ENCODE measurements at places on chromosomes 5 and 9.

GRCh38 chr9:137482094-137482781, 23.1 kb upstream of the NSMF start:
- DNase-seq: no peak

DNA sequence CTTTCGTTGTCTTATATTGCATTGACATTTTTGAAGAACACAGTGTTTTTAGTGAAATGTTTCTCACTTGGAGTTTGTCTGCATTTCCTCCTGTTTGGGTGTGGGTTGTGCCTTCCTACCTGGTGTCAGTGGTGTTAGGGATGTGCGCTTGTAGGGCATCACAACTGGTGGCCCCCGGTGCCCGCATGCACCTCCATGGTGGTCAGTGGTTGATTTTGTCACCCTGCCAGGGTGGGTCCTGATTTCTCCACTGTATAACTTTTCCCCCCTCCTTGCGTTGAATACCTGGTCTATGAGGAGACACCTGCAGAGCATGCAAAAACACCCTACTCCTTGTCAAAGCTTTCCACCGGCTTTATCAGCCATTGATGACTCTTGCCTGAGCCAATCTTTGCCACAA, 132.9 kb downstream of the BARX1 start:
- no peak for DNase-seq

- DNase-seq: no peak
Measured at GRCh38 chr5:122412966-122413365, 100.9 kb downstream of the SNCAIP start.

- DNase-seq: no peak
Measured at GRCh38 chr9:76475686-76476085, 16.7 kb downstream of the GCNT1 start.

GRCh38 chr9:127263237-127263636, 1.3 kb upstream of the GARNL3 start:
- DNase-seq: no peak

- no peak for DNase-seq
Measured at GRCh38 chr9:4174546-4175175, 125.2 kb downstream of the GLIS3 start.

DNA sequence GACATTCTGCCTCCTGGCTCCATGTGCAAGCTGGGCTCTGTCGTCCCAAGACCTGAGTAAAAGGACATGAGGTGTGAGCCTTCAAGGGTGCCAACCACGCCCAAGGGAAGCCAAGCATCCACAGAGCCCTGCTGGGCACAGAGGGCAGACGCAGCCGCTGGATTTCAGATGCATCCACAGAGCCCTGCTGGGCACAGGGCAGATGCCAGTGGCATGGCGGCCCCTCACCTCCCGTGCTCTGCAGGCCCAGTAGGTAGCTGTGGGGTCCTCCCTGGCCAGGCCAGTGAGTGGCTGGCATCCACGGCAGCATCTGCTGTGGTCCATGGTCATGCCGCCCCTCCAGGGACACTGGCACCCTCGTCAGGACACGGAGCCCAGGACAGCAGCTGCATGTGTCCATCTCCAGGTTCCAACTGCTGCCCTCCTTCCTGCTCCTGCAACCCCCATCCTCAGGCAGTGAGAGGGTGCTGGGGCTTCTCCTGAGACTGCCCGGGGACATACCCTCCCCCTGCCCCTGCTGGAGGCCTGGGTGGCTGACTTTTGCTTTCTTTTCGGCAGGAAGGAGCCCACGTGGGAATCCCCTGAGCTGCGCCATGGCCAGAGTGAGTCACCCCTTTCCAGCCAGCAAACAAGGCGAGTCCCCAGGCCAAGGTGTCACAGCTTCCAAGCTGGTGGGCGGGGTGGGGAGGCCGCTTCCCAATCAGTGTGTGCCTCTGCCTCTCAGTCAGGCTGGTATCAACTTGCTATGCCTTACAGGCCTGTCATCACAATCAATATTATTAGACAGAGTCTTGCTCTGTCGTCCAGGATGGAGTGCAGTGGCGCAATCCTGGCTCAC, 4.0 kb upstream of the TRAF2 start:
- peak; percentile 72 for DNase-seq

GRCh38 chr5:16304846-16305245, 125.3 kb upstream of the MARCHF11 start:
- no peak for DNase-seq

DNA sequence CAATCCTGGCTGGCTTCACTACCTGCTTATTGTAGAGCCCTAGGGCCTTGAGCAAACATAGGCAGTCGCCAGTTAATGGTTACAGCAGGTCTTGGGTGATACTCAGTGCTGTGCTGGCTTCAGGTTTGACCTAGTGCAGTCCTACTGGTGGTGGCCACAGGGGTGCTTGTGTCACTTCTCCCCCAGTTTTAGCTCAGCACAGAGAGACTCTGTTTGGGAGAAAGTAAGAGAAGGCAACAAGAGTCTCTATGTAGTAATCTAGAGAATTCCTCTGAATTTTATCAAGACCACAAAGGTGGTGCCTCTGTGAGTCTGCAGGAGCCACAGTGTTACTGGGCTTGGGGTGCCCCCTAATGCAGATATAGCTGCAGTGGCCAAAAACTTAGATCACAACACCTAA, 165.6 kb downstream of the CCDC171 start:
- no peak for DNase-seq

GRCh38 chr5:126858441-126858840, 81.5 kb downstream of the LMNB1 start:
- no peak for DNase-seq

- DNase-seq: no peak
Measured at GRCh38 chr9:112218908-112219307, 43.8 kb upstream of the SUSD1 start.

DNA sequence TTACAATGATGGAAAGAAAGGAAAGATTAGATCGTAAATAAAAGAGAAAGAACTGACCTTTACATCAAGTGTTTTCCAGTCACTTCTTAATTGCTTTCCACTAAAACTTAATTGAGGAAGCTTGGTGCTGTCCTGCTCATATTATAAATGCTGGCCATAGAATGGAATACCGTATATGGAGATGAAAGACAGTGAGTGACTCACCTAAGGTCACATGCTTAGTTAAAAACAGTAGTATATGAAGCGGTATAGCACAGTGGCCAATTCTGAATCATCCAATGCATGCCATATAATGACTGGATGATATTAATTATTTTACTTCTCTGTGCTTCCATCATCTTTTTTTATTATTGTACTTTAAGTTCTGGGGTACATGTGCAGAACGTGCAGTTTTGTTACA, 482.4 kb upstream of the SGCD start:
- no peak for DNase-seq

GRCh38 chr9:82597241-82598203, 465.4 kb downstream of the RASEF start:
- DNase-seq: no peak

DNA sequence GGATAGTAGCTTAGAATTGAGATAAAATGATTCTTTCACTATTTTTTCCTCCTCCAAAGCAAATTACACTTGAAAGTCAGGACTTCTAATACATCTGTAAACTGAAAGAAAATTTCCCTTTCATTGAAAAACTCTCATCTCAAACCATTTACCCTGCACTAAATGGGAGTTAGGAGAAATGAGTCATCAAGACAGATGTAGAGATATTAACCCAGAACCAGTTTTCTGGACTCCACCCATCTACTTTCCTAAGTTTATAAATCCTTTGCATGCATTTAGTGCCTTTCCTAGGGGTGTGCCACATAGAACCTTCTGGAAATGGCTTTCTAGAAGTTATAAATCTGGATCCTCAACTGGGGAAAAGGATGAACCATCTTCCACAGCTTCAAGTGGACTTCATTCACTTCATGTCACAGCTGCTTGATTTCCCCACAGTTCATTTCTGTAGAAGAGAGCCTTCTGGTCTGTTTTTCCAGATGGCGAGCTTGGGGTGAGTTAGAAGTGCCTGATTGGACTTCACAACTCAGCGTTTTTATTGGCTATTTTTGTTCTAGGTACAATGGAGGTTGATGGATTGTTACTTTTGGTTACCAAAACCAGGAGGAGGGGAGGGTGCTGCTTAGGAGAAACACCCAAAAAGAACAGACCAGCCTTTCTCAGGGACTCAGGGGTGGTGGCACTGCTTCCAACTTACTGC, 72.5 kb upstream of the GPR151 start:
- no peak for DNase-seq
